ENCODE measurements at places on chromosomes 12 and 14.

GRCh38 chr14:55160989-55161388 lies 30.4 kb downstream of the DLGAP5 start:
- DNase-seq: no peak

DNA sequence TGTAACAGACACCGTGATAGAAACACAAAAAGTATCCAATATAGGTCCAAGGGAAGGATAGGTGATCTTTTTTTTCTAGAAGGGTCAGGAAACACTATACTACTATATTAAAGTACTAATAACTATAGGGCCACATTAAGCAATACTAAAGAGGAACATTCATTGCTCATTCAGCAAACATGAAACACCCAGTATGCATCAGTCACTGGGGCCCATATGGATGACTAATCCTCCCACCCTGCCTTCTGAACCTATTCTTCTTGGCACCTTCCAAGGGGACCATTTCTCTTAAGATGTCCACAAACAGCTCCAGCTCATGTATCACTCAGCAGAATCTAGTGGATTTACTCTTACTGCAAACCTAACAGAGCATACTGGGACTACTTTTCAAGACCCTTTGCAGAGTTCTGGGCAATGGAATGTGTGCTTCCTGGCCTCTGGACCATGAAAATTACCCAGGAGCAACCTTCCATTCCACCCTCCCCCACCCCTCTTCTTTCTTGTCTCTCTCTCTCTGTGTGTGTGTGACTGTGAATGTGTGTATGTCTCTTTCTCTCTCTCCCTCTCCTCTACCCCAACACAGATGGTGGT lies 187.9 kb downstream of the EPS8 start:
- DNase-seq: no peak

DNA sequence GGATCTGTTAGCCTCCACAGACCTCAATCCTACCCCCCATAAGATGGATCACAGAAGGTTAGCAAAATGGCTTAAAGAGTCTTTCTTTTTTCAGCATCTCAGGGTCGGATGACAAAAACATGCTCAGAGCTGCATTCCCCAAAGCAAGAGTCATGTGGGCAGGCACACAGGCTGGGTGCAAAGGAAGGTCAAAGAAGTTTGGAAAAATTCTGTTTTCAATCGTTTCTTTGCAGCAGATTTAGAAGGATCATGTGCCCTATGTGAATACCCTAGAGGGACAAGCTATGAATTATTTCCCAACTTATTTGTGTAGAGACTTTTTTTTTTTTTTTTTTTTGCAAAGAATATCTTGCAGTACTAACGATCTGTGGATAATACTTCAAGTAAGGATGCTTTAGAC lies 845.4 kb downstream of the VRK1 start:
- no peak for DNase-seq

DNA sequence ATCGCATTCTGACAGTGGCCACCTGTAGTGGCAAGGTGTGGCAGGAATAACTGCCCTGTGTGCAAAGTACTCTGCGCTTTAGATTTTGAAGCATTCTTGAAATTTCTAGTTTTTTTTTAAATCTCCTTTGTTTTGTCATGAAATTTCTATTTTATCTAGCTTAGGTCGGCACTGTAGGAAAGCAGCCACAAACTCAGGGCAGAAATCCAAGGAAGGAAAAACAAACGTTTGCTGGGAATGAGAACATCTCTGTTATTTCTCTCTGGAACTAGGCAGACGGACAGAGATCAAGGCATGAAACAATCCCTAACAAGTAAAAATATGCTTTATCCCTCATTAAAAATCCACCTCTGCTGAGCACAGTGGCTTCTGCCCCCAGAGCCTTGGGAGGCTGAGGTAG lies 1.3 kb upstream of the NR2C1 start:
- DNase-seq: no peak

- DNase-seq: no peak
Observed at GRCh38 chr12:68977335-68977734, 44.4 kb upstream of the CPM start.

- DNase-seq: no peak
Observed at GRCh38 chr12:92294676-92295440, 149.2 kb upstream of the BTG1 start.

GRCh38 chr12:71397433-71397954 lies 42.1 kb upstream of the LGR5 start:
- no peak for DNase-seq

DNA sequence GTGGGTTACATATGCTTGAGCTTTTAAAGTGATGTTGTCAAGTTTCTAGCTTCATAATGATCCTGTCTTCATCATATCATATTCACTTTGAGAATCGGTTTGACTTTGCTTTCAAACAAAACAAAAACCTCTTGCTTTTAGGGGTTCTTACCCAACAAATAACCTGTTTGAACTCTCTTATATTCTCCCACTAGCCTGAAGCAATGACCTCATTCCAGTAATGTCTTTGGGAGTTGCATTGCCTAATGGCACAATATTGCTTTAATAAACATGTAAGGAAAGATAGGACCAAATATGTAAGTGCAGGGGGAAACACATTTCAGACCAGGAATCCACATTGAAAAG lies 27.7 kb downstream of the WBP11 start:
- DNase-seq: no peak

DNA sequence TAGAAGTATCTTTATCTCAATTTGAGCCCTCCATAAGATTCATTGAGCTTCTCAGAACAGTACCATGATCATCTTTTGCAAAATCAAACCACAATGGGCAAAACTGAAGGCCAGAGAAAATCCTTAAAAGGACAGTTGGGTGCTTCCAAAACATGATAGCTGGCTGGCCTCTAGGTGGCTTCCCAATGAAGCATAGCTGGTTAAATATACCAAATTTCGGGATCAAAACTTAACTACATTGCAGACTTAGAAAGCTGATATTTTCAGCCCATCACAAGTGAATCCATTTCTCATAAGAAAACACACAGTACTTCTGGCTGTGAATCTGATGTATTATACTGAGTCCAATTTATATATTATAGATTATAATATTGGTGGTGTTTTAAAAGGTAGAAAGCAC lies 15.3 kb upstream of the PIK3C2G start:
- no peak for DNase-seq

DNA sequence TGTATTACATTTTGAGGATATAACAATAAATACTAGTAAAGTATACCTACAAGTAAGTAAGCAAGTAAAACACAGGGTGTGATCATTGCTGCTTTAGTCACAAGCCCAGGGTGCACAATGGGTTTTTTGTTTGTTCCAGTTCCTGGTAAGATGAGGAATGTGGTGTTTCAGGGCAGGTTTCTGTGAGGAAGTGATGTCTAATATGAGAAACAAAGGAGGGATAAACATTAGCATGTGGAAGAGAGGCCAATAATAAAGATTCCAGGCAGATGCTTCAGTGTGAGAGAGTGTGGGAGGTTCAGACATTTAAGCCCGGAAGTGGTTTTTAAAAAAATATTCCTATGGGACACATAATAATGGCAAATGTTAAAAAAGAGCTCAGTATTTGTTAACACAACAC lies 808.1 kb upstream of the USP15 start:
- no peak for DNase-seq

DNA sequence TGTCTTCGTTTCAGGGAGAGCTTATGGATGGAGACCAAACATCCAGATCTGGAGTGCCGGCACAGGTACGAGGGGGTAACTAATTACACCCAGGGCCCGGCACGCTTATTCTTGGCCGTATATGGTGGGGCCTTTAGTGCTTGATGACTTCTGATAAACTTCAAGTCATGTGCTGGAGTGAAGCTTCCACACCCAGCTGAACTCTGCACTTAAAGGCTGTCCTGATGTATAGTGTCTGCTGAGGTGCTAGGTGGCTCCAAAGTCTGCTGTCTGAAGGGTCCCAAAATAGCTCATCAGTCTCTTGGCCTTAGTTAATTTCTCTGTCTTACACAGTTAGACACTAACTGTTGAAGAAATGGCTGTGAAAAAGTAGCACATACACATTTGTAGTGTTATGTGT lies 17.9 kb downstream of the RNF34 start:
- no peak for DNase-seq

Measured in effector CD4-positive, alpha-beta T cell (primary cell).